ENCODE measurements at places on chromosomes 11 and 22. TPM values are rescaled to one million over a fixed set of nuclear protein-coding genes. Genes with fewer than 3 reads are reported as not detected.

NXPE1 gene
- not detected for total RNA-seq

RIN1 gene
- 3.0 TPM for total RNA-seq

MS4A12 gene
- total RNA-seq: not detected

HPX gene
- total RNA-seq: 0.58 TPM

NDUFS3 gene
- 105 TPM for total RNA-seq

OR51I1 gene
- not detected for total RNA-seq

TMEM191C gene
- 5.1 TPM for total RNA-seq

KIF18A gene
- 21.4 TPM for total RNA-seq

FREY1 gene
- total RNA-seq: 3.9 TPM

SPDYC gene
- total RNA-seq: not detected

PHF21B gene
- total RNA-seq: not detected

EHD1 gene
- total RNA-seq: 195 TPM

OR8G1 gene
- total RNA-seq: not detected

ADM gene
- 2.3 TPM for total RNA-seq

TECTA gene
- total RNA-seq: 0.30 TPM

KRTAP5-9 gene
- not detected for total RNA-seq

PRR33 gene
- not detected for total RNA-seq

DNA sequence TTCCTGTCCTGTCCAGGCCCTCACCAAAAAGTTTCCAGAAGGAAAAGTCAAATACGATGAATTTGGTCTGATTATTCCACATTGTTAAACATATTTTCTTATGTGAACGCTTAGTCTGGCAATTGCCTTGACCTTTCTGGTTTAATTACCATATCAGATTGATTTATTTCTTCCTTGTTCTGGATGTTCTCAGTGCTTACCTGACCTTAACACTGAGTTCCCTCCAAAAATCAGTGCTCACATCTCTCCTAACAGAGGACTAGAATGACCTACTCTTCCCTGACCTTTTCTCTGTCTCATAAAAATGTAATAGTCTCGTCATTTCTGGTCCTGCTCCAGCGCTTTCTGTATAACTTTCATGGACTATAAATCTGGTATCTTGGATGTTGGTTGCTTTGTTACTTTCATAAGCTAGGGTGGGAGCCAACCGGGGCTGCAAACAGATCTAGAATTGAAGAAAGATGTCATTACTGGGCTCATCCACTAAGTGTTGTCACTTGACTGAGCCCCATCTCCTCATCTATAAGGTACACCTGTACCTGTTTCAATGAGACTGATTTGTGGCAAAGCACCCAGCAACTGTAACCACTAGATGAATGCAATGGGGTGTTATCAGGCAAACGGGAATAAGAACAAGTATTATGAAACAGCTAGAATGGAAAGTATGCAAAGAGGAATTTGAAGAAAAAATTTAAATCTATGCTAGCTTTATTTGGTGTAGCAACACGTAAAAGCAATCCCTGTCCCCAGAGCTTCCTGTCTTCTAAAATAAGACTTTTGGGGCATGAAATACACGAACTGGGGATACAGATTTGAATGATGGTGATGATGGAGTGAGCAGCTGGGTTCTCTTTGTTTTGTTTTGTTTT is 2.4 kb downstream of the FADS2 start:
- DNase-seq: no peak

DNA sequence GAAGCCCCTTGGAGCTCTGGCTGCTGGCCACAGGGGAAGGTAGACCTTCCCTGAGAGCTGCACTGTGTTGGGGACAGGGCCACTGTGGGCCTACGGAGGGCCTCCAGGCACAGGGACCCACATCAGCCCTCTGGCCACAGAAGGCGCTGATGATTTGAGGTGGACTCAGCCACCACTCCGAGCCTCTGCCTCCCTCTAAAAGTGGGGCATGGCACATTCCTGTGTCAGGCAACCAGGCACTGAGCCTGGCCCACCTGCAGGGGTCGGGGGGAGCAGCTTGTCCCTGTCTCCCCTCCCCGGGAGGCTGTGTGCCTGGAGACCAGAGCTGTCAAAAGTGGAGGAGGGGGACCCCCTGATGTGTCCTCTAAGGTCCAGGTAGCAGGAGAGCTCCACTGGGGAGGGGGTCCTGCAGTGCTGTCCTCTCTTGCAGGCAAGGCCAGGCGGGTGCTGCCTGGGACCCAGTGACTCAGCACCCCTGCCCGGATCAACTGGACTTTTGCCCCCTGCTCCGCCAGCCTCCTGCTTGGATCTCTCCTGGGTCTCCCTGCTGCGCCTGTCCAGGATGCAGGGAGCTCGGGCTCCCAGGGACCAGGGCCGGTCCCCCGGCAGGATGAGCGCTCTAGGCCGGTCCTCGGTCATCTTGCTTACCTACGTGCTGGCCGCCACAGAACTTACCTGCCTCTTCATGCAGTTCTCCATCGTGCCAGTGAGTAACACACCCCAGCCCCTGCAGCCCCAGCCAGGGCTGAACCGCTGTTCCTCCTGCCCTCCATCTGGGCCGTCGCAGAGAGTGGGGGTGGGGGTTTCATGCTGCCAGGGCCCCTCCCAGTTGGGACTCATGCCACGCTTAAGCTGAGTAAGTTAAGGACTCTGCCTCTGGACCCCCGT is 17.5 kb upstream of the CDKN1C start:
- no peak for DNase-seq

DNA sequence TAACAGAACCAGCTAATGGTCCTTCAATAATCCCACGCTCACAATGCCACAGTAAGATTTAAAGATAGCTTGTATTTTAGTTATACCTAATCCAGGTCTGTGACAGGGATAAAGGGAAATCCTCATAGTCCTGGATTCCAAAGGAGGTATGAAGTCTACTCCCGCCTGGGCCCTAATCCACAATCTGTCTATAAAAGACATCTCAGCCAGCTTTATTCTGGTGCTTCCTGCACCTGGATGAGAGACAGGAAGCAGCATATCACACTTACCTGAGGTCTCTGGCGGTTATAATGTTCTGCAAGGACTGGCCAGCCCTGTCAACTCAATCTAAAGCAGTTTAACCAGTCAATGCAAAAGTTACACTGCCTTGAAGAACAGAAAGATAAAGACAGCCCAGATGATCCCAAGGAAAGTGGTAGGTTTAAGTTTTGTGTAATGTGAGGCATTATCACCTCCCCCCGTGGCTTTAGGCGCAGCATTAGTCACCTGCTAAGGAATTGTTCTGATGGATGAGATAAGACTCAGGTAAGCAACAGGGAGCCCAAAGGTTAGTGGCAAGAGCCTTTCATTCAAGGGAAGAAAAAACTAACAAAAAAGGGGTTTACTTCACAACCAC is 57.6 kb downstream of the PLEKHA7 start:
- DNase-seq: no peak

DNA sequence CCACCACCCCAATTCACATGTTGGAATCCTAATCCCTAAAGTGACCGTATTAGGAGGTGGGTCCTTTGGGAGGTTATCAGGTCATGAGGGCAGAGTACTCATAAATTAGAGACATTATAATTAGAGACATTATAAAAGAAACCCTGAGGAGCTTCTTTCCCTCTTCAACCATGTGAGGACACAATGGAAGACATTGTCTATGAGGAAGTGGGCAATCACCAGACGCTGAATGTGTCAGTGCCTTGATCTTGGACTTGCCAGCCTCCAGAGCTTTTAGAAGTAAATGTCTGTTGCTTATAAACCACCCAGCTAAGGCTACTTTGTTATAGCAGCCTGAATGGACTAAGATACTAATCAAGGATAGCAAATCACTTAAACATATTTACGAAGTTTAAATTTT is 14.8 kb downstream of the GAB2 start:
- no peak for DNase-seq

- peak; percentile 28 for DNase-seq
Measured at GRCh38 chr11:94734563-94735275, 33.4 kb upstream of the AMOTL1 start.

DNA sequence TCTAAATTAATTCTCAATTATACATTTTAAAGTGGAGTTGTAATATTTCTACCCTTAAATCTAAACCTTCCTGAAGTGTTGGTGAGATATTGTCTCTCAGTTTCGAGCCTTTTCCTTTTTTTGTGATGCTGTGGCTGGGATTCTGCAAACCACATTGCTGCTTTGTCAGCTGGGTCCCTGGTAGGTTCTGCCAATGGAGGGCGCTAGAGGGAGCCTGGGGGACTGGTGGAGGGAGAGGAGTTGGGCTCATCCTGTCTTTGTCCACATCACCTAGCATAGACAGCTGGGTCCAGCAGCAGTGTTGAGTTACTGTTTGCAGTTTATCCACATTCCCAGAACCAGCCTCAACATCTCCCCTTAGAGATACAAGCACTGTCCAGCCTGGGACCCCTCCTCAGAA is 41.0 kb downstream of the TRAF6 start:
- DNase-seq: no peak

DNA sequence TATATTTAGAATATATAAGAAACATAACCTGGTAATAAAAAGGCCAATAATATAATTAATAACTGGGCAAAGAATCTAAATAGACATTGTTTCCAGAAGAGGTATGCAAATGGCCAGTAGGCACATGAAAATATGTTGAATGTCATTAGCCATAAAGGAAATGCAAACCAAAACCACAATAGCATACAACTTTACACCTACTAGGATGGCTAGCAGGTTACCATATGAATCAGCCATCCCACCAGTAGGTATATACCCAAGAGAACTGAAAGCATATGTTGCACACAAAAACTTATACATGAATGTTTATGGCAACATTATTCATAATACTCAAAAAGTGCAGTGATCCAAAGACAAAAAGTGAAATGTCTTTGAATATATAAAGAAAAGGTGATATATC is 2.7 kb upstream of the OR2D2 start:
- no peak for DNase-seq

GRCh38 chr11:79080551-79080950 is 360.3 kb downstream of the TENM4 start:
- no peak for DNase-seq

- DNase-seq: no peak
Measured at GRCh38 chr22:41417622-41418390, 28.8 kb downstream of the TOB2 start.

DNA sequence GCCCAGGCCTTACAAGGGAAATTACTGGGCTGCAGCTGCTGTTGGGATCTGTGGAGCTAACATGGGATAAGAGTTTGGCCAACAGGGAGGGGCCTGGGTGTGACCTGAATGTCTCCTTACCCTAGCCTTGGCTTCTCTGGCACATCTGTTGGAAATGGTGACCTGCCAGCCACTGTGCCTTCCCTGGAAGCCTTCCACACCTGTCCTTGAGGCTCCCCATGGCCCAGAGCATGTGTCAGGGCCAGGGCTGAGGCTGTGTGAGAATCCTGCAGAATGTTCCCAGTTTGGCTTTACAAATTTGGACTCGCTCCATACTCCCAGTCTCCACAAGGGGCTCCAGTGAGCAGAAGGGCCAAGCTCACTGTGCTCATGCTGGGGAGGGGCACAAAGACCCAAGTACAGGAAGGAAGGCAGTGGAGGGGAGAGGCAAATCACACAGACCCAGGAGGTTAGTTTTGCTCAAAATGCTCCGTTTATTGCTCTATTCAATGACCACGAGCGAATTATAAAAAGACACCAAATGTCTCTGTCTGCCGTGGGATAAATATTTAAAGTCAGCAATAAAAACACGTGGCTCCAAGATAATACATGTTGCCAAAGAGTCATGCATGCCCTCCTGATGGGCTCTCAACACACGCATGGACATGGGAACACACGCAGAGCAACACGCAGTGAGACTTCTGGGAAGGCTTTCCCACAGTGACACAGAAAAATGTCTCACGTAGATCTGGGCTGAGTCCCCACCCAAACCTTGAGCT is 1.7 kb upstream of the IGSF22 start:
- no peak for DNase-seq

- DNase-seq: no peak
Measured at GRCh38 chr22:46234969-46235368, 15.1 kb downstream of the CDPF1 start.

GRCh38 chr11:93051186-93051585 is 81.7 kb downstream of the MTNR1B start:
- DNase-seq: no peak

DNA sequence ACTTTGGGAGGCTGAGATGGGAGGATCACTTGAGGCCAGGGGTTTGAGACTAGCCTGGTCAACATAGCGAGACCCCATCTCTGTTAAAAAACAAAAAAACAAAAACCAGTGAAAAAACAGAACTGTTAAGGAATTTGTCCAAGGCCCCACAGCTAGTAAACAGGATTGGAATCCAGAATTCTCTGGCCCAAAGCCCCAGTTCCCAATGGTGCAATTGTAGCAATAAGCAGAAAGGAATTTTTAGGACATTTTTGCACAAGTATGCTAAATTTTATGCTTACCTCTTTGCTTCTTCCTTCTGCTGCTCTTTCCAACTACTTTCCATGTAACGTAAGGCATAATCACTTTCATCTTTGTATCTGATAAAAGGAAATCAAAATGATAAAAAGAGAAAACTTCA is 11.6 kb downstream of the MISFA start:
- no peak for DNase-seq

GRCh38 chr11:27213232-27213660 is 149.8 kb downstream of the CCDC34 start:
- DNase-seq: no peak

DNA sequence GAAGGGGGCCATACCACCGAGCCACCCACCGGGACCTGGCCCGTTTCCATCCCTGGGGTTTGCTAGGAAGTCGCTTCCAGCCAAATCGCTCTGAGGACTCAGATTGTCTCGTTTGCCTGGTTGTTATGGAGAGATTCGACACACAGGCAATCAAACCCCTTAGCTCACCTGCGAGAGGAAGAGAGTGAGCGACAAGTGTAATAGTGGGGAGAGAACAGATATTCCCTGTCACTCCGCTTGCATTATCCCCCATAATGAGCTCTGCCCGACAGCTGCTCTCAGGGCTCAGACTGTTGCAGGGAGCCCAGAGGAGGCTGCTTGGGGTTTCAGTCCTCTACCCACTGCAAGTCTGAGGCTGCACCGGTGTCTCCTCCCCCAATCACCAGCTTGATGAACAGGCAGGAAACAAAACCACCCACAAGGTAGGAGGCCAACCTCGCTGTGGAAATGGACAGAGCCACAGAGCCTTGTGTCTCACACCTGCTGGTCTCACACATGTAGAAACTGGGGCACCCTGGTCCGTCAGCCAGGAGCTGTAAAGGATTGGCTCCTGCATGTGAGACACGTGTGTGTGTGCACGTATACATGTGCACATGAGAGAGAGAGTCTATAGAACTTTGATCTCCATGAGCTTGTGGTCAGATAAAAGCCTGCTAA is 351.1 kb downstream of the BUD13 start:
- no peak for DNase-seq

DNA sequence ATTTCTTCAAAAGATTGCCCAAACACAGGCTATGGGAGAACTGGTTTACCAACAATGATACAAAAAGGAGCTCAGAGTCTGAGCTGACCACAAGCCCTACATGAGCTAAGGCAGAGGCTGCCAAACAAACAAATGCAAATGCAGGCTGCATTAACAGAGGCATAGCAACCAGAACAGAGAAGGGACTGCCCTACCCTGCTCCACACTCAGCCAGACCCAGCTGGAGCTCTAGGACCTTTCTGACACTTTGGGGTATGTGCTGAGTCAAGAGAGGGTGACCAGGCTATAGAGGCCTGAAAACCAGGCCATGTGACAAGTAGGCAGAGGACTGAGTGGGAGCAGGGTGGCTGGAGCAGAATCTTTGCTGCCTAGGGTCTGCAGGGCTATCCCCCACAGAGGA is 17.8 kb upstream of the P2RY2 start:
- no peak for DNase-seq

All from activated naive CD8-positive, alpha-beta T cell treated with anti-CD3 and anti-CD28 coated beads, Interleukin-2, amount 10 ng/mL, durations not matched to agents 7 days and 5 days (primary cell).